ENCODE measurements at places on chromosomes 7 and 10.

DNA sequence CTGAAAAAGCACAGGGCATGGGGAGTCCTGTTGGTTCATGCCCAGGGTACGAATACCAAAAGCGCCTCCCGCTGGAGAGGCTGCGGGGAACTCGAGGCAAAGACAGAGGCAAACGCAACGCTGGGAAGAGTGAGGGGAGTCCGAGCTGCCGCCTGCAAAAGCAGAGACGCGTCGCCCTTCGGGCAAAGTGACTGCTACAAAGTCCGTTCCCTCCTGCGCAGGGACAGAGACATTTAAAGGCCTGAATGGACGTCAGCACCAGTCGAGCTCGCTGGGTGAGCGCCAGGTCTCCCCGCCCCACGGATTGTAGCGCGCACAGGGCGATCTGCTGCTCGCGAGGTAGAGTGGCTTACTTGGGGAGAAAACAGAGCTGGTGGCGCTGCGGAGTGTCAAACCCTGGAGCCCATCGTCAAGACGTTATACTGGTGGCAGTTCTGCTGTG lies 732.8 kb downstream of the ZWINT start:
- DNase-seq: no peak

GRCh38 chr7:39540320-39540719 lies 25.9 kb upstream of the YAE1 start:
- DNase-seq: no peak

GRCh38 chr10:105743343-105744056 lies 1102.4 kb downstream of the SORCS3 start:
- DNase-seq: no peak

- no peak for DNase-seq
Measured at GRCh38 chr10:124706462-124707143, 37.6 kb downstream of the FAM53B start.

DNA sequence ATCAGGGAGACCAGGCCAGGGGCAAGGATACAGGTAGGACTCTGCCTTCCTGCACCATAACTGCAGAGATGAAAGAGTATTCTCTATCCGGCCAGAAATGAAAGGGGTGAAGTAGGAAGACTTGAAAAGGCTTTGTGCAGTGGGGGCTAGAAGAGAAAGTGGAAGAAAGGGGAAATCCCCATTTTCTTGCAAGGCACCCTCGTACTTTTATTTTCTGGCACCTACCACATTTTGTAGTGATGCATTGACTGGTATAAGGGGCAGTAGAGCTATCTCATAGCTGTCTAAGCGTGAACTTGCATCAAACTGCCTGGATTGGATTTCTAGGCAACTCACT lies 752 bp upstream of the CAMK2G start:
- no peak for DNase-seq

DNA sequence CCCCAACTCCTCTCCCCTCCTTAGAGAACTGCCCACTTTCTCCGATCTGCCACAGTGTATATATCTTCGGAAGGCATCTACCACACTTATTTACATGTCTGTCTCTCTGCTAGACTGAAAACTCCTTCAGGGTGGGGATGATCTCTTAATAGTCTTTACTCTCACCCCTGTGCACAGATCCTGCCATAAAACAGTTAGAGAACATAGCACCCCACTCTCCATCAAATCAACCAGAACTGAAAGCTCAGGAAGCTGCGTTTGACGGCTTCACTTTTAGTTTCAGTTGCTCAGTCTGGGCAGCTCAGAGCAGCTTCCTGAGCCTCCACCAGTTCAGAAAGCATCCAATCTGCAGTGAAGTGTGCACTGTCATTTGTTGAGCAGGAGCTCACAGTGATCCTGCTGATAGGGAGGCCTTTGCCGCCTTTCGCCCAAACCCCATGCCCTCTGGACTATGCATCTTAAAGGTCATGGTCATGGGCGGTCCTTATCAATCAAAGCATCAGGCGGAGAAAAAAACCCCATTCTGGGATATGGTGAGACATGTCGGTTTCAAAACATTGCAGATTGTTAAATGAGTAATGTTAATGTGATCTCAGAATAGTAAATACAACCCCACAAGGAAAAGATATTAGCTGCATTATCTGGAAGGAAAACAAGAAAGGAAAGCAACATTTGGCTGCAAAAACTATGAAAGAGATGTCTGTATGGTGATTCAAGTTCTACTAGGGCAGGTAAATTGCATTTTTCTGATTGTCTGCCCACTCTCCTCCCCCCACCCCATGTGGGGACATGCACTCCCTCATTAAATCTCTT lies 167.1 kb upstream of the ADO start:
- no peak for DNase-seq

DNA sequence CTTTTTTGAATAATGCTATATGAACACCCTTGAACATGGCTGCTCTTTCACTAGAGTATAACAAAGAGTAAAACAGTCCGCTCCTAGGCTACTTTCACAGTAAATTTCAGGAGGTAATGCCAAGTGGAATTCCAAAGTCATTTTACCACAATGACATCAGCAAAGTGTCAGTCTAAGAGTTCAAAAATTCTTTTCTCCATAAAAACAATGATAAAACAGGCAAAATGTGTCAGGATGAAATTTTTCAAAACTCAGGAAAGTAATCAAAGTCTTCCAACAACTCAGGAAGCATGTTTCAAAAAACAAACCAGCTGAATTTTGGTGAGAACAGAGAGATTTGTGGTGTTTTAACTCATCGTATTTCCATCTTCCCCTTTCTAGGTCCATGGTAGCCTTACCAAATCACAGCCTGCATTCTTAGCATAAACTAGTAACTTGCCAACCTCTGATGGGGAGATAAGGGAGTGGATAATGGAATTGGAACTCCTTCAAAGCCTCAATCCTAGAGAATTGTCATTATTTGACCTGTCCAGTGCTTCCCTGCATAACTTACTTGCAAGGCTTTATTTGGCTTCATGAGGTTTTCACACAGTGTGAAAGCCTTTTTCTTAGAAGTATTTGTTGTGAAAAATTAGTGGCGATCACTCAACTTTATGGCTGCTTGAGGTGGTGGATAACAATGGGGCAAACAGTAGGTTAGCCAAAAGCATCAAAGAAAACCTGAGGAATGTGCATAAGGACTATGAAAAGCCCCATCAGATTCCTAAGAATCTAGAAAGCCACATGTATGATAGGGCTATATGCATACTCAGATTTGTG lies 302.7 kb downstream of the HDAC9 start:
- DNase-seq: no peak

- no peak for DNase-seq
Measured at GRCh38 chr7:140417456-140418155, 13.7 kb downstream of the RAB19 start.

DNA sequence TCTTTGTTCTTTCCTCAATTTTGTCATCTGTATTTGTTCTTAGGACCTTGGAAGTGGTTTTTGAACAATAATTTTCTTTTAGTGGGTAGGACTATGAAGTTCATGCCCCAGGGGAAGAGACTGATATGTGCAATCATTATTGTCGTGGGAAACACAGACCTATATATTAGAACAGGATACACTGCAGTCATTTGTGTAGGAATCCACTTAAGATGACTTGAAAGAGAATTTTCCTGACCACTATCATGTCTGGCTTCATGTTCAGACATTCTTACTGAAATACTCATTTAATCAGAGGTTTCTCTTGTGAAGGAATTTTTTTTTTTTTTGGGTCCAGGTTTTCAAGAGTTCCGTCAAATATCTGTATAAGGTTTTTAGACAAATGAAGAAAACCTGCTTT lies 163.6 kb downstream of the SUGCT start:
- no peak for DNase-seq

- DNase-seq: no peak
Measured at GRCh38 chr7:80623503-80624252, 14.8 kb upstream of the CD36 start.

DNA sequence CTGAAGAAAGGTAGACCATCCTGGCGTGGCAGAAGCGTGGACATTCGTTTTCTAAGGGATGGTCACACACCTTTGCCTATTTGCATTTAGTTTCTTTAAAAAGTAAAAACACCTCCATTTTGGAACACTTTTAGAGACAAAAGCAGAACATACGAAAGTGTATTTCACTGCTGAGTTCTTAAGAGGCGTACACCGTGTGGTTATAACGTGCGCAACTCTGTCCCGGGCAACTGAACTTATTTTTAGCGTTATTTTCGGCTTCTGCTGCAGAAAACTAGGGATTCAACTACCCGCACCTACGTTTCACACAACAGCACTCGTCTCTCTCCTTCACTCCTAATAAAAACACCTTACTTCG lies 557 bp upstream of the LSM8 start:
- DNase-seq: no peak

DNA sequence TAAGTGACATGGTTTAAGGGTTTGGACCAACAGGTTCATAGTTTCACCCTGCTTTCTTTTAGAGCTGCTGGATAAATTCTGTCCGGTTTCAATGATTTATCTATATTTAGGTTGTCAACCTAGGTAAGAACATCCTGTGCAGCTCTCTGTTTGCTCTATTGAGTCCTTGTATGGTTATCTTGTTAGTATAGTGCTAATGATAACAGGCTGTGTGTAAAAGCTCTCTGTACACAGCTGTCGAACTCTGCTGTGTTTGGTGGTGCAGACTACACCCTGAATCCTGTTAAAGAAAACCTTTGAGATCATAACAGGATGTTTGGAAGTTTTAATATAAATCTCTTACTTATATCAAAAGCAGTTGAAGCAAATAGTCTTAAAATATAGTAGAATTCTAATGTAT lies 219.2 kb downstream of the SDK1 start:
- DNase-seq: no peak

GRCh38 chr7:36278620-36279172 lies 111.0 kb upstream of the ANLN start:
- no peak for DNase-seq

GRCh38 chr7:29815181-29816105 lies 9.1 kb downstream of the WIPF3 start:
- no peak for DNase-seq

GRCh38 chr10:1964476-1964875 lies 227.2 kb upstream of the ADARB2 start:
- DNase-seq: no peak

DNA sequence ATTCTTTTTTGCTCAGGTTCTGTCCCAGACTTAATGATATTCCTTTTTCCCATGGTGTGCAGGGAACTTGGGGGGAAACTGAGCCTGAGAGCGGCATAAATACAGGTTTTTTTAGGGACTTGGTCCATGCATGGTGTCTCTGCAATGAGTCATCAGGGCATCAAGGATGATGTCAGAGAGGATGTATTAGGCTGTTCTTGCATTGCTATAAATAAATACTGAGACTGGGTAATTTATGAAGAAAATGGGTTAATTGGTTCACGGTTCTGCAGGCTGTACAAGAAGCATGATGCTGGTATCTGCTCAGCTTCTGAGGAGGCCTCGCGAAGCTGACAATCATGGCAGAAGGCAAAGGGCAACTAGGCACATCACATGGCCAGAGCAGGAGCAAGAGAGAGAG lies 185.4 kb downstream of the RAB11FIP2 start:
- no peak for DNase-seq

DNA sequence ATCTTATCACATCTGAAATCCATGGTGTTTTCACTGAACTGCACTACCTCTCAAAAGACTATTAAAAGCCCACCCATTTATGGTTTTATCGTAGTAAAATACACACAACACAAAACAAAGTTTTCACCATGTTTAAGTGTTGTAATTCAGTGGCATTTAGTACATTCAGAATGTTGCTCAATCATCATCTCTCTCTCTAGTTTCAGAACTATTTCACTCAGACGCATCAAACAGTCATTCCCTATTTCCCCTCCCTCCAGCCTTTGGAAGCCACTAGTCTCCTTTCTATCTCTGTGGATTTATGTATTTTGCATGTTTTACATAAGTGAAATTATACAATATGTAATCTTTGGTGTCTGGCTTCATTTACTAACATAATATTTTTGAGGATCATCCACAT lies 332.6 kb downstream of the TNS3 start:
- no peak for DNase-seq

DNA sequence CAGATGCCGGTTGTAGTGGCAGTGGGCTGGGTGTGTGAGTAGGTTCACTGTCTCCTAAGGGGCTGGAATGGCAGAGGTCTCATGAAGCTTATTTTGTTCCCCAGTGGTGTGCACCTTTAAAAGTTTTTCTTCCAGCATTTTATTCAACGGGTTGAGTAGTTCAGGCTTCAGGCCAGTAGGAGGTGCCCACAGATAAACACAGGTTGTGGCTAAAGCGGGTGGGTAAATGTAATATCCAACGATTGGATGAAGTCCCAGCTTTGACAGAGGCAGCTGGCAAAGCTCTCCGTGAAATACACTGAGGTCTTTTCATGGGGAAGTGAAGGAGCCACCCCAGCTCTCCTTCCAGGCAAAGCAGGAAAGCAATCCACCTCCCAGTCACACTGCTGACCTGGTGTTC lies 339.8 kb upstream of the LRRTM3 start:
- DNase-seq: no peak

DNA sequence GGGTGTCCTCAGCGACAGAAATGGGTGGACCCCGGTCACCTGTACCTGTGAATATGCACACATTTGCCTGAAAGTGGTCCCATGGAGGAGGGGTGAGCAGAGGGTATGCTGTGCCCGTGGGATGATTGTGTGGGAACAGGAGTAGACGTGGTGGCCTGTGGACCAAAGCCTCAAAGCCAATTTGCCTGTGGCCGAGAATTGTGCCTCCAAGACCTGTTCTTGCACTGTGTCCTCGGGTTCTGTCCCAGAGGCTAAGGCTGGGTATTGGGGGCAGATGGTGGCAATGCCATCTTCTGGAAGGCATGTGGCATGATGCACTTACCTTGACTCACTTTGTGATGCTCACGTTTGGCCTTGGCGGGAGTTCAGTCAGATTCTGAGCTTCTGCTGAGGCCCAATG lies 351.0 kb downstream of the TCERG1L start:
- DNase-seq: no peak

- DNase-seq: no peak
Measured at GRCh38 chr10:43089519-43089918, 12.7 kb downstream of the RET start.

DNA sequence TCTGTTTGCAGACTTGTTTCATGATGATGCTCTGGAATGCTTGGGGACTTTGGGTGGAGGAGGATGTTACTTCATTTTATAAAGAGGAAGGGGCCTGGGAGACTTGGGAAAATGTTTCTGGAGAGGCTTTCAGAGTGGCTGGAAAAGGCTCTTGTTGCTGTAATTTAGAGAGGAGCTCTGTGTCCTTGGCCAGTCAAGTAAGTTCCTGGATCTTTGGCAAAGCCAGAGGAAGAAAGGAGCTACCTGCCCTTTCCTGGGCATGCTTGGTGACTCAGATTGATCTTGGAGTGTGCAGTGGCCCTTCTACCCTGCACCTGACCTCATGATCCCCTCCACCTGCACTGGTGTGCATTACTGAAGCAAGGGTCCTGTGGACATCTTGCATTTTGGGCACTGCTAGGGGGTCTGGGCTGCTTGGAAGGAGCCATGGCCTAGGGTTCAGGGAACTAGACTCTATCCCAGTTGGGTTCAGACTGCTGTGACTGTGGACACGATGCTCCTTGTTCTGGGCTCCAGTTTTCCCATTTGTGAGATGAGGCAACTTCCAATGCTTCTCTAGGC lies 56.1 kb downstream of the ADCYAP1R1 start:
- DNase-seq: no peak

- no peak for DNase-seq
Measured at GRCh38 chr10:75655791-75656451, 224.5 kb downstream of the LRMDA start.

- DNase-seq: peak; percentile 81
Measured at GRCh38 chr7:12490107-12490688, 80.3 kb upstream of the SCIN start.
